ENCODE measurements at places on chromosomes 11 and 22.

- no peak for DNase-seq
- no peaks in the 10 kb centered on the region for H3K27me3 ChIP-seq
- no peak overlapping the region for H3K27ac ChIP-seq
- peaks cover 9% of the 10 kb centered on the region for H3K36me3 ChIP-seq
- no peak overlapping the region for H3K4me3 ChIP-seq
Observed at GRCh38 chr11:68412593-68413475, 47.7 kb upstream of the PPP6R3 start.

DNA sequence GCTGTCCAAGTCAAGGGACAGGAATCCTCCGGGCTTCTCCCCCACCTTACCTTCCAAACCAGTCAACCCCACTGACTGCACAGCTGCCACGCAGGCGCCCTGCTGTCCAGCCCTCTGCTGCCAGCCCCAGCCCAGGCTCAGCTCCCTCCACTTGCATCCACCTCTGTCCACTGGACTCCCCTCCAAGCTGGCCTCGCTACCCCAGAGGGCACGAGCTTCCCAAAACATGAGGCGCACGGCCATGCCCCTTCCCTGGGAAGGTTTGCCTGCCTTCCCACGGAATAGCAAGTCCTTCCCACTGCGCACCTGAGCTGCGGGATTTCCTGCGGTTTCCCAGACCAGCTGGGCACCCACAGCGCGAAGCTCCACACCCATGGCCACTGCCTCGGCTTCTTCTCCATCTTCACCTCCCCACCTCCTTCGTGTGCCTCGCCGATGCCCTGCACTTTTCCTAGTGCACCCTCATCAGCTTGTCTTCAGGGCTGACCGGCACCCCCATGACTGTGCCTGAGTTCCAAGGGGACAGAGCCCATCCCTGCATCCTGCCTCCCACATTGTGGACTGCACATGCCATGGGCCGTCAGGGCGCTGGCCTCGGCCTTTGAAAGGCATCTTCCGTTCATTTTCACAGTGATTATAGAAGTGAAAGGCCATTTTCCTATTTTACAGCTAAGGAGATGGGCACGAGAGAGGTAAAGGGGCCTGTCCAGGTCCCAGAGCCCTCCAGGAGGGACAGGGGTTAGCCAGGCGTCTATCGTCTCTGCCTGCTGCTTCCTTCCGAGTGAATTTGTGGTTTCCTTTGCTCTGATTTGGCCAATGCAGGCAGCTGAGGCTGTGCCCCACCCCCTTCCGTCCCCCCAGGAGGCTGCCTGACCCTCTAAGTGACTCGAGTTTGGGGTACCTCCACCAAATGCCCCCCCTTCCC is 16.4 kb downstream of the IFITM10 start:
- no peaks in the 10 kb centered on the region for H3K36me3 ChIP-seq
- DNase-seq = no peak
- H3K4me1 ChIP-seq = no peaks in the 10 kb centered on the region

DNA sequence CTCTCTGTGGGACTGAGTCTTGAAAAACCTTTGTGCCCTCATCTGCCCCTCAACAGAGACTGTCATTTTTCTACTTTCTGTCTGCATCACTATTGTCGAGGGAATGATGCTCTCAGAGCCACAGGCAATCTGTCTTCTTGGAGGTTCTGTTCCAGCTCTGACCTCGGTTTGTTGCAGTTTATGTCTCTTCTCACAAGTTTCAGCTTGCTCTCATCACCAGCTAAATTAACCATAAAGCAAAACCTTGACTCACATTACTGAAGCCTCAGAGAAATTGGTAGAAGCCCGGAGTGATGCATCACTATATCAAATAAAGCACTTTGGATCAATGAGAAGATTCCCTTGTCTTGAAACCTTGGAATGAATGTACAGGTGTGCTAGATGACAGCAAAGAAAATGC is 60.6 kb upstream of the BLID start:
- no peaks in the 10 kb centered on the region for H3K27me3 ChIP-seq
- no peaks in the 10 kb centered on the region for H3K36me3 ChIP-seq
- no peak overlapping the region for H3K4me3 ChIP-seq
- no peak for DNase-seq
- peaks cover 3% of the 10 kb centered on the region for H3K4me1 ChIP-seq

- no peak for DNase-seq
- no peak overlapping the region for H3K4me3 ChIP-seq
- H3K27me3 ChIP-seq = no peaks in the 10 kb centered on the region
- H3K36me3 ChIP-seq = no peaks in the 10 kb centered on the region
- no peaks in the 10 kb centered on the region for H3K4me1 ChIP-seq
Observed at GRCh38 chr11:95931916-95932315, 8.0 kb upstream of the MTMR2 start.

GRCh38 chr11:71917646-71918140 is 10.7 kb downstream of the XNDC1N start:
- H3K27ac ChIP-seq = no peak overlapping the region
- H3K27me3 ChIP-seq = no peaks in the 10 kb centered on the region
- H3K4me1 ChIP-seq = no peaks in the 10 kb centered on the region
- no peak for DNase-seq
